ENCODE measurements at places on chromosomes 5 and 9. TPM values are rescaled to one million over a fixed set of nuclear protein-coding genes. Genes with fewer than 3 reads are reported as not detected.

Gene GRXCR2
- 2.7 TPM for total RNA-seq

Gene MZB1
- 0.99 TPM for total RNA-seq

Gene HCN1
- 14.2 TPM for total RNA-seq

Gene TEX48
- total RNA-seq, result not detected

Gene NMUR2
- total RNA-seq, result not detected

Gene FOXD4L6
- total RNA-seq, result not detected

Gene PCDHGC3
- 30.0 TPM for total RNA-seq

Gene TLX3
- not detected for total RNA-seq

DNA sequence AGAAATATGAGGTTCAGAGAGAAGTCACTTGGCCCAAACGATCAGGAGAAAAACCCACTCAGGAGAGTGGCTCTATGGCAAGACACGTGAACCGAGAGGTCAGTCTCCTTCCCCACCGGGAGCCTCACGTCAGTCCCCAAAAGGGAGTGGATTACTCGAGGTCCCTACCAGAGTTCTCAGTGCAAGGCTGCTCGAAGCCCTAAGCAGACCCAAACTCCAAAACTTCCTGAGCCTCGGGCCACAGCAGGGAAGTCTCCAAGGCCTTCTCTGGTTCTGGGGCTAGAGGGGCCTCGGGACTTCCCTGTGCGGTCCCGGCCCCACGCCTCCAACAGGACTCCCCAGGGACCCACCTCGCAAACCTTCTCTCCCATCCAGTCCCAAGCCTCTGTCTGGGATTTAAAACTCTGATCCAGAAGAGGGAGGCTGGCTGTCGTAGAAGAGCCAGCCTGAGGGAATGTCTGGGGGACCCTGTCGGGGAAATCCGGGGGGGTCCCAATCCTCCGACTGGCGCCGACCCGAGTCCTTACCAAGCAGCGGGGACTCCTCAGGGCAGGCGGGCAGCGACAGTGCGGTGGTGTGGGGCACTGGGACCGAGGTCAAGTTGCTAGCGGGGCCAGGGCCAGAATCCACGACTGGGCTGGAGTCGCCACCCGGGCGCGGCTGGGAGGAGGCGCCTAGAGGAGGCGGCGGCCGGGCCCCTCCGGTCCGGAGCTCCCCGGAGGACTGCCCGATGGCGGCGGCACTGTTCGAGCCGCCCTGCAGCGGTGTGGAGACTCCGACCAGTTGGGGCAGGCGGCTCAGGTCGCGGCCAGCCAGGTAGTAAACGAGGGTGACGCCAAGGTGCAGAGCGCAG is 679 bp downstream of the B4GALT1 start:
- DNase-seq, result peak; percentile 88

DNA sequence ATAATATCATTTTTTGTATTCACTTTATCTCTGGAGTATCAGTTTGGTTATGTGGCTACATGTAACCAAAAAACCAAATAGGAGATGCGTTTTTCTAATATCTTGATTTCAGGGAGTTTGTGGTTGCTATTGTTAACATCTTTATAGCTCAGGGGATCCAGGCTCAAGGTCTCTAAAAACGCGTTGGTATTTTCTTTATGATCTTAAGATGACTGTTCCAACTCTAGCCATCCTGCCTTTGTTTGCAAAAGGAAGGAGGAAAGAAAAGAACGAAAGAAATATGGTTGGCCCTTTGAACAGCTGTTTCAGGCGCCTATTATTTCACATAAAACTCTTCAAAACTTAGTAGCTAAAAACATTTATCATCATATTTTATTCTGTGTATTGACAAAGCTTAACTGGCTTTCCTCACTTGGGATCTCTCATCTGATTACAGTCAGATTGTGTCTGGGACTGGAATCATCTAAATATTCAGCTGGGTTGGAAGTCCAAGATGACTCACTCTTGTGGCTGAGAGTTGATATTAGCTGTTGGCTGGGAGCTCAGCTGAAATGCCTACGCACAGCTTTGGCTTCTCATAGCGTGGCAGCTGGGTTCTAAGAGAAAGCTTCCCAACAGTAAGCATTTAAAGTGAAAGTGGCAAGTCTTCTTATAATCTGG is 60.1 kb downstream of the FAM174A start:
- DNase-seq, result peak; percentile 58

- DNase-seq, result no peak
Observed at GRCh38 chr9:37325778-37326177, 96.7 kb upstream of the GRHPR start.

DNA sequence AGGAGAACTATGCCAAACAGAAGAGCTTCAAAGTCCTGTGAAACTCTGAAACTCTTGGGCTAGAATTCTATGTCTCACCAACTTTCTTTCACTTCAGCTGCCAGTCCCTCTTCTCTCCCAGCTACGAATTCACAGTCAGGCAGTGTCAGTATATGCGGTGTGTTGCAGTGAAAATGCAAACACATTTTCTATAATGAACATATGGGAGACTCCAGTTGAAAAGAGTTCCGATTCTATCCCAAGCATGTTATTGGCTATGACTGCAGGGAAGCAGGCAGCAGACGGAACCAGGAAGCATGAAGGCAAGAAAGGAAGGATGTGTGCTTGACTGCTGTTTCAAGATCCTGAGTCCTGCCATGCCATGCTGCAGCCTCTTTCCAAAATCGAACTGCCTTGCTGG is 515.7 kb upstream of the TLE4 start:
- no peak for DNase-seq

GRCh38 chr5:138844812-138845513 is 30.2 kb downstream of the LRRTM2 start:
- DNase-seq, result no peak

DNA sequence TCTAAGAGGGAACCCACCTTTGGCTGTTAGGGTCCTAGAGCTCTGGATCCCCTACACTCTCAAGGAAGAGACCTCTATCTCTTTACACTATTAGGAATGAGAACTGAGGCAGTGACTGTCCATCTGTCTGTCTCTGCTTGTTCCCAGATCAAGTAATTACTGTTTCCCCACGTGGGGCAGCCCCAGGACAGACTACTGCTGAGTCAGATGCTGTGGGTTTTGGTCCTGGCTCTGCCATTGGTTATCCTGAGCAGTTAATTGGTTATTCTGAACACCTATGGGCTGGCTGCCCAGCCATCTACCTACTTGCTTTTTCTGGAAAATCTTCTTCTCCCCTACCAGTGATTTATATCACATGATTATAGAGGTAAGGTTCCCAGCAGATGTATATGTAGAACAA is 33.3 kb downstream of the FBXO10 start:
- no peak for DNase-seq

GRCh38 chr5:1752881-1753280 is 46.8 kb downstream of the MRPL36 start:
- DNase-seq, result no peak

GRCh38 chr5:157502143-157502647 is 42.2 kb downstream of the NIPAL4 start:
- no peak for DNase-seq

DNA sequence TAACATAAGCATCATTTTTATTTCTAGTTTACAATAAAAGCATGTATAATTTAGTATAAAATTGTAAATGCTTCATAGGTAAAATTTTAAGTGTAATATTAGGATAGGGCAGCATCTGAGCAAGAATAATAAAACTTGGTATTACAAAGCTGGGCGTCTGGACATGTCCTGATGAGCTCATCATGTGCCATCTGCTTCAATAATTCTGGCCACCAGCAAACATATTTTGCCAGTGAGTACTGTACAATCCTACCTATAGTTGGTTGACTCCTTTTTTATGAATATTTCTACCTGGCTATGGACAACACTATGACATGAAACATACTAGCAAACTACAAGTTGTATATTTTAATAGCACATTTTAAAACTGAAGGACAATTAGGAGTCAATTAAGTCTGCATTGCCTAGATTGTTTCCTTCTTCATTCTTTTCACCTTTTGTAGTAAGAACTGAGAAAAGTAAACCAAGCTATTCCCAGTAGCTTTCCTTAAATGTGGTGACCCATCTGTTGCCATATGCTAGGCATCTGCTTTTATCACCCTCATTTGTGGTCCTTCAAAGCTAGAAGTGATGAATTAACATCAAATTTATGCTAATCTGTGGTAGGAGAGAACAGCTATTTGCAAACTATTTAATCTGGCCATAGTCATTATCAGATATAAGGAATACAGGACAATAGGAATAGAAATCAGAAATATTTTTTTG is 23.4 kb downstream of the LURAP1L start:
- no peak for DNase-seq
